ENCODE measurements at places on chromosomes 4 and X.

DNA sequence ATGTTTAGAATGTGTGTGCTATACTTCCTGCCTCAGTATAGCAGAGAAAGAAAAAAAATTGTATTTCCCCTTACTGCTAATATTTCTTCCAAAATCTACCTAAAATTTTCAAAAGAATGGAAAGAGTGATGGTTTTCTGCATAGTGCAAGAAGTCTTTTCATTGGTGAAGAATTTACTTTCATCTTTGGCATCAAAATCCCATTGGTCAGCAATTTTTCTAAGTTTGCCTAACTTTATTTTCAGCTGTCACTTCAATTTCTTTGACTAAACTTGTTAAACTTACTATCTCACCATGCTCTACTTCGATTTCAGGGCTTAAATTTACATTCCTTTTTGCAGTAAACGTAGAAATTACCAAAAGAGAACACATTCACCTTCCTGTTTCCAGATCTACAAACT is 44.5 kb upstream of the MAGEB2 start:
- no peak for DNase-seq

GRCh38 chrX:55742649-55743048 is 25.1 kb downstream of the RRAGB start:
- DNase-seq, result no peak

DNA sequence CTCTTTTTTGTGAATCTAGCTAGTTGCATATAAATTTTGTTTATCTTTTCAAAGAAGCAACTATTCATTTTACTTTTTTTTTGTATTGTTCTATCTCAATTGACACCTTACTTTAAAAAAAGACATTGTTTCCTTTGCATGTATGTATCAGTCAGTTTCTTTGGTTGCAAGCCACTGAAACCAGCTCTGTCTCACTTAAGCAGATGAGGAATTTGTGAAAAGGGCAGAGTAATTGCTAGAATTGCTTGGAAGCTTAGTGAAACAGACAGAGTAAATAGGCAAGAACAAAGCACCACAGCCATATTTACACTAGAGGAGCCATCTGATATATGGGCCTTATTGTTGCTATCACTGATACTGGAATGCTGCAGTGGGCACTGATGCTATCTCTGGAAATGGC is 231.4 kb upstream of the KLF8 start:
- no peak for DNase-seq

GRCh38 chr4:53967986-53968385 is 96.4 kb downstream of the CHIC2 start:
- no peak for DNase-seq

- no peak for DNase-seq
Observed at GRCh38 chr4:17512973-17513665, 1.2 kb upstream of the QDPR start.

- no peak for DNase-seq
Observed at GRCh38 chrX:53918702-53919101, 125.6 kb downstream of the PHF8 start.

GRCh38 chr4:41218703-41219102 is 4.4 kb upstream of the APBB2 start:
- no peak for DNase-seq

- DNase-seq, result no peak
Observed at GRCh38 chr4:143207555-143207954, 22.8 kb downstream of the USP38 start.

DNA sequence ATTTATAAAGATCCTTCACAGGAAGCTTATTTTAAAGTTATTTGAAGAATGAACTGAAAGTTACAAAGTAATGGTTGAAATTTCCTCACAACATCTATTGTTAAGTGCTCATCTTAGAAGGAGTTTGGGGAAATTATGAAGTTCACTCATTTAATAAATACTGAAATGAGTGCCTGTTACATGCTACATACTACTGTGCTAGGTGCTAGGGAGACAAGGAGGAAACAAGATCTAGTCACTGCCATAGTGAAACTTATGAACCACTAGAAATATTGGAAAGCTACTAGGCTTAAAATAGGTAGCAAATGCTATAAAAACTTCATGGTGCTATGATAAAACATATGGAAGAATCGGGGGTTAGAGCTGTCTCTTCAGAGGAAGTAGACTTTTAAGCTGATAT is 97.1 kb downstream of the JADE1 start:
- no peak for DNase-seq

DNA sequence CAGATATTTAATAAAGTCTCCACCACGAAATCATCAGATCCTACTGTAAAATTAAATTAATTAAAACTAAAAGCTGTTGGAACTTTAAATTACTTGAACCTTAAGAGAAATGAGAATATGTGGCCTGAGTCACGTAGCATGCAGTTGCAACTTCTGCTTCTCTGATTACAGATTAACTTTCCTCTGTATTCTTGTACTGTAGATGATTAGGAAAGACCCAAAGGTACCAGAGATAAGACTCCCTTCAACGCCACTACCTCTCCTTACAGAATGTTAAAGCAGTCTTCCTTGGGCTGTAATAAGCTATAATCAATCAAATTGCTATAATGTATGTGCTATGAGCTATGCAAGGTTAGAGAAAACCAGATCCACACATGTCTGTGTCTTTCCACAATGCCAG is 47.9 kb downstream of the FAM13A start:
- DNase-seq, result no peak

- no peak for DNase-seq
Observed at GRCh38 chr4:6854098-6854744, 55.4 kb upstream of the TBC1D14 start.

- DNase-seq, result no peak
Observed at GRCh38 chr4:119105605-119106004, 30.0 kb upstream of the MYOZ2 start.

GRCh38 chr4:93319041-93319440 is 509.5 kb upstream of the ATOH1 start:
- DNase-seq, result no peak

GRCh38 chr4:169154121-169154520 is 116.6 kb downstream of the SH3RF1 start:
- DNase-seq, result no peak

DNA sequence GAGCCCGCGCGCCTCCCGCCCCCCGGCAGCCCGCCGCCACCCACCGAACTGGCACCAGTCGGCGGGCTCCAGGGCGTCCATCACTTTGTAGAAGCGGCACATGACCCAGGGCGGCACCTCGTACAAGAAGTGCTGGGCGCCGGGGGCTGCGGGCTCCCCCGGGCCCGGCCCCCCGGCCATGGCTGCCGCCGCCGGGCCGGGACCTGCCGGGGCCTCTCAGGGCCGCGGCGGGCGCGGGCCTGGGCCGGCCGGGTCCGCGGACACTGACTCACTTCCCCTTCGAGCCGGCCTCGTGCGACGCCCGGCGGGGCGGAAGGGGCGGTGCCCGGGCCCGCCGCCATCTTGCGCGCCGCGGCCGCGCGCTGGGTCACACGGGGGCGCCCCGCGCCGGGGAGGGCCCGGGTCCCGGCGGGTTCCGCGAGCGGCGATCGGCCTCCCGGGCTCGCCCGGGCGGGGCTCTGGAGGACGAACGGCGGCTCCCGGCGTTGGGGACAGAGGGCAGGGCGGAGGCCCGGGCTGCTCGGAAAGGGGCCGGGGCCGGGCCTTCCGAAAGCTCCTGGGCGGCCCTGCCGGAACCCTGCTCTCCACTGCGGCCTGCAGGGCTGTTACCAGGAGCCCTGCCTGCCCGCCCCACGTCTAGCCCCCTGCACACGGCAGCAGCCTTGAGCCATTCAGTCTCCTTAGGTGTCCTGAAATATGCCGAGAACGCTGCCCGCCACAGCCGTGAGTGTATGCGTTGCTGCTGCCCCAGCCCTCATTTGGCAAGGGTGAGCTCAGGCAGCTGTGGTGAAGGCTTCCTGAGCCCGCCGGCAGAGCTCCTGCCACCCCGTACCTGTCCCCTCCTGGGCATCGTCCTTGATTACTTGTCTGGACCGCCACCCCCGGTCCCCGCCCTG is at the start of gene IRAK1:
IRAK1 (minus strand) TSS at position 270 of the 896 bp plus-strand sequence; CDS start at position 180, 90 bp downstream.
- DNase-seq, result peak; percentile 63

DNA sequence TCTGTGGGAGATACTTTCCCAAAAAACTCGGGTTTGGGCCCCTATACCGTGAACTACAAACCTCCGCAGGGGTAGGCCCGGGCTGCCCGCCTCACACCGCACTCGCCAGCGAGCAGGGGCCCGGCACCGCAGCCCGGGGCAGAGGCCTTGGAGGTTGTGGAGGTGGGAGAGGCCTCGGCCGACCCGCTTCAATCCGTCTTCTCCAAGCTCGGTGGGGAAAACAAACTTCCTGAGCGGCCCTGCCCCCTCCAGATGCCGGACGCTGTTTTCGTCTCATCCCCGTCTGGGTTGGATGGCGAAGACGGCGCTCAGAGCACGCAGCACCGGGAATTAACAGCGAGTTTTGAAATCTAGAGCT is 442 bp upstream of the MCUB start:
- DNase-seq, result peak; percentile 58

DNA sequence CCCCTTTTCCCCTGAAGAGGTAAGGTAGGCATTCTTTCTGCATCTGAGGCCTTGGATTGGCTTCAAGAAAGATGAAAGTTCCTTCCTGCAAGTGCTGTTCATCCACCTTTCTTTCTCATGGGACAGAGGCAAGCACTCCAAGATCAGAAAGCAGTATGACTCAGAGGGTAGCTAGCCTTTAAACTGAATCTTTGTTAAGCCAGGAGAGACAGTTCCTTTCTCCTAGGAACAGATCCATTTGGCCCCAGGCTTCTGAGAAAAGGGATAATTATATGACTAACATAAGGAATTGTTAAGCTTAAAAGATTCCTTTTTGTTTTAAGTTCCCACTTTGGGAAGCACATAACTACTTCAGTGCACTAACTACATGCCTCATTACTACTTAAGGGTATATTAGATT is 192.0 kb downstream of the PPP3CA start:
- no peak for DNase-seq

DNA sequence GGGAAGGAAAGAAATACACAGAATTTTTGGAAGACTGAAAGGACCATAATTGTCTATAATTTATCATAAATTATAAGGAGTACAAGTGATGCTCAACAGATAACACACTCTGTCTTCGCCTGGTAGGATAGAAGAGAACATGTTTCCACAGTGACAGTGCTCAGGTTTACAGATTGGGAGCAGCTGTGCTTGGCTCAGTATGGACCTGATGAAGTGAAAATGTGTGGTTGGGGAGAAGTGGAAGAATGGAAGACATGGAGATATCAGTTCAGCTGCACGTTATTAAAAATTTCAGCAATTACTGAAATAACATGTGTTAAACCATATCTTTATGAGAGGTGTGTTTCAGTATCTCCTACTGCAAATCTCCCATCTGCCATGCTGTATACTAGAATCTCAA is 90.6 kb downstream of the TLL1 start:
- DNase-seq, result no peak

DNA sequence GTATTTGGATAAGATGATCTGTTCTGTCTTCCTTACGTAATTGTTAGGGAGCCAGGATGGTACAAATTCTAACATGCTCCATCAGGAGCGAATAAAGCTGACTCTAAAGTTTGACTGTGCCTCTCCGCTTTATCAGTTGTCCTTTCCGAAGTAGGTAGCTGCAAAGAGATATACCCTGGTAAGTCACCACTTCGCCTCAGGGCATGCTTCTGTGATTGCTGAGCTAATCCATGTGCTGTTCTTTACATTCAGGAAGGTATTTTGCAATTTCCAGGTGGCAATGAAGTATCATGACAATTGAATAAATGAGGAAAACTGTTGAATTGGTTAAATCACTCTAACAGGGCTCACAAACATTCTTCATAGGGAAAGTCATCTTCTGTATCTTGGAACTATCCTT is 38.9 kb downstream of the KIT start:
- DNase-seq, result no peak

- no peak for DNase-seq
Observed at GRCh38 chr4:107071108-107071507, 35.0 kb upstream of the DKK2 start.

- no peak for DNase-seq
Observed at GRCh38 chr4:184899261-184900134, 73.7 kb upstream of the ACSL1 start.

- no peak for DNase-seq
Observed at GRCh38 chr4:17558941-17559708, 17.9 kb upstream of the LAP3 start.

DNA sequence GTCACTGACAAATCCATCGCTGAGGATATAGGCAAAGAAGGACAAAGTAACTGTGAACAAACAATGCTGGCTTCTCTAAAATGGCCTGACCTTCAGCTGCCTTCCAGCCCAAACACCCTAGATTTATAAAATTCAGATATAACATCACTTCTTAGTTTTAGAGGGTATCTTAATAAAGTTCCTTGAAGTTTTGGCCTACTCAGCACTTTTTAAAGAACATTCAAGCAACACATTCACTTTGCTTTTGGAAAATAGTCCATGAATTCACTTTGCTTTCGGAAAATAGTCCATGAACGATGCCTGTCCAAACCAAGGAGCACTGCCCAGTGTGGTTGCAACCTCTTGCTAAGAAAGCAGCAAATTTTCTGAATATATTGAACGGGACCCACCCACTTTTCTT is 55.0 kb upstream of the TFDP3 start:
- no peak for DNase-seq

GRCh38 chr4:20684852-20685763 is 15.2 kb upstream of the PACRGL start:
- DNase-seq, result no peak

DNA sequence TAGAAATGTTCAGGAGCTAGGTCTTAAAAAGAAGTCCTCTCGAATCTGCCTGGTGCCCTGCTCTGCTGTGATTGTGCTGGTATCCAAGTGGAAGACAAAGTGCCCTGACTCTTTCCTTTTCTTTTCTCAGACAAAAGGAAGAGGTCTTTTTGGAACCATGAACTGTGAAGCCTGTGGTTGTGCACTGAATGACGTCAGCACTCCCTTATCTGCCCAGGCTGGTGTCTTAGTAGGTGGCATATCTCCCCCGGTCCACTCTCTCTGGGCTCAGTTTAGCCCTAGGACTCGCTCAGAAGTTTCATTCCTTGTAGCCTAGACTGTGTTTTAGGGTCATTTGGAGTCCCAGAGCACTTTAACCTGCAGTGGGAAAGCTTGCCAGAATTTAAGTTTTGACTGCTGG is 400.3 kb upstream of the CT83 start:
- no peak for DNase-seq

DNA sequence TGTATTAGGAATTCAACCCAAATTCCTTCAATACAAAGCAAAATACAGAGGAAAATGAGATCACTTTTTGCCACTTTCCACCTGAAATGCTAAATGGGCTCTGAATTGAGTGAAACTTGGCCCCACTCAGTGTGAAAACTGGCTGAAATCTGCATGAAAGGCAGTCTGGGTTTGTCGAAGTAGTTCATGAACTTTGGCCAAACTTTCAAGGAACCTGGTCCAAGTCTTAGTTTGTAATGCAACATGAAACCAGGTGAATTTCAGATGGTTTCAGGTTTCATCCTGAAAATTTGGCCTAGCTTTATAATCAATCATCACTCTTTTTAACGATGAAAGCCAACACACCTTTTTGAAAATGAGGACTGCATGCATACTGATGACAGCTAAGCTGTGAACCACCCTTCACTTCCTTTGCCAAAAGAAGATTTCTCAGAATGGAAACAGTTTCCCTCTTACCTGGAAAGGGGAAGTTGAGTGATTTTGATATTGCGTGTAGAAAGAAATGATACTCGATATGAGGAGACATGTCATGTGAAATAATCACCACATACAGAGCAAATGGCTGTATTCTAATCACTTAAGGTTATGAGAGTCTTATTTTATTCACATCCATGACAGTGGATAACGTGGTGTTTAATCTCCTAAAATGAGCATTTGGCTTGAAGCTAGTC is 209.9 kb upstream of the ETNPPL start:
- DNase-seq, result no peak

Data from stimulated activated CD4-positive, alpha-beta T cell treated with anti-CD3 and anti-CD28 coated beads, Interleukin-2, amount 100 ng/mL, for 24 hours (primary cell).